ENCODE measurements at places on chromosomes 12 and 14.
A peak's percentile ranks its signal among the peaks of the same experiment; 100 is the strongest.

GRCh38 chr12:75959060-75959459 lies 72.5 kb downstream of the PHLDA1 start:
- no peak for DNase-seq

DNA sequence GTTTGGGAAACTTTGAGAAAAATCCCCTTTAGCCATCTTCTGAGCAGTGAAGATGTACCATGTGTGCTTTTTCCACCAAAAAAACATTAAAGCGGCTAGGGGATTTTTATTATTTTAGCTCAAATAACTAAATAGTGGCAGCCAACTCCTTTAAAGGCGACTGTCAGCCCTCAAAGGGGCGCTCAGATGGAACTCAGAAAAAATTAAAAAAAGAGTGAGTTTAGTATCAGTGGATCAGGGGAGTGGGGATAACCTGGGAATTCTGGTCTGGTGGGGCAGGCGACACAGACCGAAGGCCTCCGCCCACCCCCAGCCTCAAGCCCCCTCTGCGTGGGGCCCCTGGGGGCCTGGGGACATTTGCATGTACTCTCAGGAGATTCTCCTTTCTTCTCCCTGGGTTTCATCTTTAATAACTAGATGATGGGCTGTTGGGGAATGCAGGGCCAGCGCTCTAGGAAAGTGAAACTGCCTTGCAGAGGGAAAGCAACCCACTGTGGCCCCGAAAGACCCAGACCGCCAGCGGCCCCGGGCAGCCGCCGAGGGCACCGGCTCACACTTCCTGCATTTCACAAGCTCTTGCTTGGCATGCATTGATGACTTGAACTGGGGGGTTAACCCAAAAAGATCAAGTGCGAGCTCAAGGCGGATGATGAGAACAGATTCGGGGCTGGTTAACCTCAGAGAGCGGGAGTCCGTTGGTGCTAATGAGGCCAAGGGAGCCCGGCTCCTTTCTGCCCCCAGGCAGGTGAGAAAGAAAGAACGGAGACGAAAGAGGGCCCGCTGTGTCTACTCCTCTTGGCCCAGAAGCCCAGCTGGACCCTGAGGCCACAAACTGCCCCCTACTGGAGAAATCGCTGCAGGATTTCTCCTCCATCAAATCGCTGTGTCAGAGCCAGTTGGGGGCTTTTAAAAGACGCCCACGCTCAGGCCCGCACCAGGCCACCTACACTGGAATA lies 7.3 kb upstream of the BATF start:
- DNase-seq = peak; percentile 3

- DNase-seq = no peak
Measured at GRCh38 chr14:105503296-105503640, 12.2 kb downstream of the TEDC1 start.

DNA sequence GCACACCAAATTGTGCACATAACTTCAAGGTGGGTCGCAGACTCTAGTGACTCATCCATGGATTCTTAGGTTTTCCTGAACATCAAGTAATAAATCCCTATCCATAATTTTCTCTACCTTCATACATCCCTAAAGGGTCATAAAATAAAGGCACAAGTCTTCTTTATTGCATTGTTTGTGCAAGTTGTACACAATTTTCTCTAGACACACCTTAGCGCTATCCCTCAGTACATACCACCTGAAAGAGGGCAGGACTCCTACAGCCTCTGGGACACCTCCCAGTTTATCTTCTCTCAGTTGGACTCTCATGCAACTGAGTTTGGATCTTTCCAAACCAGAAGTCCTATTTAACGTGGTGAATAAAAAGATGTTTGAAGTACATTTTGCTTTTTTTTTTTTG lies 168.5 kb upstream of the BMP4 start:
- DNase-seq = no peak
